ENCODE measurements at places on chromosomes 6 and 20. TPM values are rescaled to one million over a fixed set of nuclear protein-coding genes. Genes with fewer than 3 reads are reported as not detected.

DNA sequence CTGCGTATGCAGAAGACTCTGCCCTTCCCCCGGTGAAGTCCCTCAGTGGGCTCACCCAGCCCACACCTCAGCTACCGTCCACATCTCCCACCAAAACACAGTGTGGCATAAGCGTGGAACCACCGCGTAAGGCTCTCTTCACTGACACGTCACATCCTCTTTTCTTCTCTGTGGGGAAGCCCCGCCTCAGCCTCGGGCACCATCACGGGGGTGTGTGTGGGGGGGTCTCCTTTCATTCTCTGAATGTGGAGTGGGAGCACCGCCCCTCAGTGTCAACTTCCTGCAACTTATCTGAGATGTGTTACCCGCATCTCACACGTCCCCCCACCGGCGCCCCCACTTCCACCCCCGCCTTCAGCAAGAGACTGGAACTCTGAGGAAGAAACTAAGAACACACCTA, 388.4 kb upstream of the JARID2 start:
- no peaks in the 10 kb centered on the region for H3K27me3 ChIP-seq
- no peaks in the 10 kb centered on the region for H3K36me3 ChIP-seq
- H3K4me1 ChIP-seq, result no peaks in the 10 kb centered on the region

The COL12A1 gene
- 14.1 TPM for total RNA-seq

The UNC5CL gene
- 0.74 TPM for total RNA-seq

The FHL5 gene
- total RNA-seq, result 2.1 TPM

DNA sequence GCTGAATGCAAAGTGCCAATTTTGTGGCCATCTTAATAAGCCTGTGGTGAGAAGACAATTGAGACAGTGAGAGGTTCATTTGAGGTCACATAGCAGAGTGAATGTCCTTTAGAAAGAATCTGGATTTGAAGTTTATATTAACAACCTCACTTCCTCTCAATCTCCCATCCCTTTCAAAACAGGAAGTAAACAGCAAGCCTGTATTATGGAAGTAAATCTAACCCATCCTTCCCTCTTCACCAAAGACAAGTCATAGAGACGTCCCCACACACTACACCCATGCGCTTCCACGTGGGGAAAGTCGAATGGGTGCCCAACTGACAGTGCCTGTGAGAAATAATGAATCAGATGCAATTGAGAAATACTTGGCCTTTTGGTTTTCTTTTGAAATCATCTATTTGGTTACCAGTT, 28.8 kb upstream of the CCND3 start:
- no peaks in the 10 kb centered on the region for H3K27me3 ChIP-seq
- H3K27ac ChIP-seq, result no peak overlapping the region
- H3K36me3 ChIP-seq, result no peaks in the 10 kb centered on the region
- DNase-seq, result no peak
- no peak overlapping the region for H3K4me3 ChIP-seq

GRCh38 chr20:63471002-63471716, 1.3 kb downstream of the KCNQ2 start:
- H3K36me3 ChIP-seq, result no peaks in the 10 kb centered on the region
- DNase-seq, result no peak
- H3K4me3 ChIP-seq, result no peak overlapping the region

The ARMC12 gene
- total RNA-seq, result 0.37 TPM

DNA sequence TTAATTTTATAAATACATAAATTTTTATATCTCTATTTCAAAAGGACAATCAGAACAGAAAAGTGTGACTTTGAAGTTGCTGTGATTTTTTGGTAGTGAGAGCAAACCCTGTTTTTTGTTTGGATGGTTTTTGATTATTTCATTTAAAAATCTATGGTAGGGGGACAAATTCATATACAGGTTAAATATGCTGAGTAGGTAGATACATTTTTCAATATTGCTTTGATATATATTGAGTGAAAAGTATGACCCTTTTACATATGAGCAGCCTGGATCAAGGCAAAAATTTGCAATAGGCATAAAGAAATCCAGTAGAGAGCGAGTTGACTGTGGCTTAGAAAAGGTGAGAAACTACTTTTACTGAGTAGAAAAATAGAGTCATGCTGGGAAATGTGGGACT, 132.3 kb downstream of the LMBRD1 start:
- DNase-seq, result no peak
- H3K27ac ChIP-seq, result no peak overlapping the region
- no peak overlapping the region for H3K4me3 ChIP-seq

The PRL gene
- not detected for total RNA-seq

GRCh38 chr20:48238781-48239180, 453.5 kb upstream of the SULF2 start:
- H3K36me3 ChIP-seq, result no peaks in the 10 kb centered on the region
- no peak overlapping the region for H3K27ac ChIP-seq
- no peaks in the 10 kb centered on the region for H3K4me1 ChIP-seq
- no peak for DNase-seq
- no peak overlapping the region for H3K4me3 ChIP-seq

DNA sequence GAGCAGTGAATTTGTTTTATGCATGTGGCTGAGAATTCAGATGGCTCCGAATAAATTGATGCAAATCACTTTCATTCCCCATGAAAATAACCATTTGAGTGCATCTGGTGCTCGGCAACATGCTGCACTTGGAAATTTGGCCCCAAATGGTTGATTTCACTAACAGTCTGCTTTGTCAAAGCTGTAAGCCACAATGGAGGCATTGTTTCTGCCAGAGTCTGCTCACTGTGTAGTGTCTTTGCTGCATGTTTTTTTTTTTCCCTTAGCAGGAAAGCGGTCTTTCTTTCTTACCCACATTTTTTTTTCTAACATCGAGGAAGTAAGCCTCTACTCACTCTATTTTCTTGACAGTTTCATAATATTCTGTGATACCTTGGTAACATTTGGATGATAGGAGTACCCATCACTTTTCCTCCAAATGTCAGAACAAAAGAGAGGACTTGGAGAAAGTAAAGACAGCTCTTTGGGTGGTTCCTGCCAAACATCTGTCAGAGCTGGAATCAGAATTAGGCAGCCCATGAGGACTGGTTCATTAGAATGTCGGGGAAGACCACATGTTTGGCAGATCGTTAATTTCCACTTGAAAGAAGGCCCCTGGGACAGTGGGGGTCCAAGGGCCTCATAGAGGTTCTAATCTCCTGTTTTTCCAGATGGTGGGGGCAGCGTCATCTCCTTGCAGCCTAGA, 149.5 kb downstream of the DOK5 start:
- peak overlapping the region; percentile 10 for H3K27ac ChIP-seq
- H3K27me3 ChIP-seq, result no peaks in the 10 kb centered on the region
- no peaks in the 10 kb centered on the region for H3K36me3 ChIP-seq

The UQCC2 gene
- total RNA-seq, result 260 TPM

DNA sequence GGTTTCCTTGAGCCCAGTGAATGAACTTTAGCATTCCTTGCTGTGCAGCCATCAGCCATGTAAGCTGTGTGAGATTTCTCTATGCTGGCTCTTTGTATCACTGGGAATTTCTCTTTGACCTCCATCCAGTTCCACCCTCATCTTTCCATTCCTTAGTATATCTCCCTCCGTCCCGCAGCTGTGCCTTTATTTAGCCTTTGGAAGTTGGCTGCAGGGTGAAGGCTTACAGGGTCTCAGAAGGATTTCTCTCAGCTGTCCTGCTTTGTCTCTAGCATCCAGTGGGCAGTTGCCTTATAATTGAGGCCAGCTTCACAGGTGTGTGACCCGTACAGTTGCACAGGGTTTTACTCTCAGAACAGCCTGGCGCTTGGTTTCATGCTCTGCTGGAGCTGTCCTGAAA, 144.3 kb downstream of the PXDC1 start:
- H3K4me3 ChIP-seq, result no peak overlapping the region
- H3K27me3 ChIP-seq, result peaks cover 10% of the 10 kb centered on the region
- no peak overlapping the region for H3K27ac ChIP-seq
- no peak for DNase-seq
- no peaks in the 10 kb centered on the region for H3K4me1 ChIP-seq

- no peak for DNase-seq
- H3K4me1 ChIP-seq, result no peaks in the 10 kb centered on the region
- H3K4me3 ChIP-seq, result no peak overlapping the region
- H3K27ac ChIP-seq, result no peak overlapping the region
- H3K27me3 ChIP-seq, result no peaks in the 10 kb centered on the region
- H3K36me3 ChIP-seq, result no peaks in the 10 kb centered on the region
Observed at GRCh38 chr6:161152907-161153662, 120.8 kb downstream of the AGPAT4 start.

GRCh38 chr6:88358846-88359245, 192.7 kb upstream of the CNR1 start:
- H3K4me1 ChIP-seq, result no peaks in the 10 kb centered on the region
- H3K4me3 ChIP-seq, result no peak overlapping the region
- no peak for DNase-seq

DNA sequence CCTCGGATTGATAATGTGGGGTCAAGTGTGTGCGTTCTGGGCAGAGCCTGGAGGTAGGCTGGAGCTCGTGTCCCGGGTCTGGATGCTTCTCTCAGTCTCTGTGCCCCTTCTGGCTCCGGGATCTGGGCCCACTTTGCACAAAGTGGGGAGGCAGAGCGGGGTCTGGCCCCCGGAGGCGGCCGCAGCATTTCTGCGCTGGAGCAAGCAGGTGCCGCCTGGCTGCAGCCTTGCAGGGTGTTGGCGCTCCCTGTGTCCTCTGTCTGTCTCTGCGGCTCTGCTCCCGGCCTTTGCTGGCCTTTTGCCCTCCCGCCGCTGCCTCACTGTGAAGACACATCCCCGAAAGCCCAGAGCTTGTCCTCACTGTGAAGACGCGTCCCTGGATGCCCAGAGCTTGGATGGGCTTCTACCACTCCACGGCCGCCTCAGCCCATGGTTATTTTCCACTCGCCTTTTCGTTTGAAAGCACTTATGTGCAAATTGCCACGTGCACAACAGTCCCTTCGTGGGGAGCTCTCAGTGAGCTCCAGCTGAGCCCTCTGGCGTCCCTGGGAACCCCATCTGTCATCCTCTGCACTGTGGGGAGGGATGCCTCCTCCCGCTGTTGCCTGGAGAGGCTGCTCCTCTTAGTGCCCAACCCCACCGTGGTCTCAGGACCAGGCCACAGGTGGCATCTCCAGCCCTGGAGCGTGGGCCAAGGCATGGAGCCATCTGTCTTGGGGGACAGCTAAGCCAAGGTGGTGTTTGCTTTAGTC, 17.4 kb downstream of the SLCO4A1 start:
- H3K27me3 ChIP-seq, result no peaks in the 10 kb centered on the region
- no peak for DNase-seq
- no peak overlapping the region for H3K4me3 ChIP-seq
- peaks cover under 1% of the 10 kb centered on the region for H3K4me1 ChIP-seq
- no peak overlapping the region for H3K27ac ChIP-seq

GRCh38 chr20:62405108-62405980, 1.7 kb downstream of the CABLES2 start:
- H3K27me3 ChIP-seq, result no peaks in the 10 kb centered on the region
- peak overlapping the region; percentile 40 for H3K27ac ChIP-seq
- DNase-seq, result peak; percentile 38
- H3K36me3 ChIP-seq, result no peaks in the 10 kb centered on the region

DNA sequence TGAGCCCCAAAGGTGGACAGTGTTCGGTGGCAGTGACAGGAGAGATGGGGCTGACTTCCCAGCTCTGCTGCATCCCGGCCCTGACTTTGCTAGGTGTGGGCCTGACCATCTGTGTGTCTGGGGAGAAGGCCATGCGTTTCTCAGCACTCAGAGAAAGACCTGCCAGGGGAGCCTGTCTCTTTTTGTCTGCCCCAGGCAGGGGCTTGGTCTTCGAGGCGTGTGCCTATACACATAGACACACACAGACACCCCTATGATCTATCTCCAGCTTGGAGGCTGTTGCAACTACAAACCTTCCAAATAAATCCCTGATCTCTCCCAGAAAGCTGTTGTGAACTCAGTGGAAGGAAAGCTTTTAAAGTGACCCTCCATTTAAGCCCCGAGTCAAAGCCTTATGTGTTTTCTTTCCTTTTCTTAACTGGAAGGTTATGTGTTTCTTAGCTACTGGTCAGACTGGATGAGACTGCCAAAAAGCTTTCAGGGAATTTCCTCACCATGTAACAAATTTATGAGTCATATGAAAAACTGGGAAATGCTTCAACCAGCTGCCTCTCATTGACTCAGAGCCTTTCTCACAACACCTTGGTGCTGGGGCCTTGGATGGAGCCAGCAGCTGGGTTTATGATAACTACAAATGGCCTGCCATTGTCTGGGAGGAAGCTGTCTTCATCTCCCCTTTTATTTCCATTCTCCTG, 102.6 kb downstream of the CDC5L start:
- peak overlapping the region; percentile 63 for H3K27ac ChIP-seq
- no peak overlapping the region for H3K4me3 ChIP-seq

DNA sequence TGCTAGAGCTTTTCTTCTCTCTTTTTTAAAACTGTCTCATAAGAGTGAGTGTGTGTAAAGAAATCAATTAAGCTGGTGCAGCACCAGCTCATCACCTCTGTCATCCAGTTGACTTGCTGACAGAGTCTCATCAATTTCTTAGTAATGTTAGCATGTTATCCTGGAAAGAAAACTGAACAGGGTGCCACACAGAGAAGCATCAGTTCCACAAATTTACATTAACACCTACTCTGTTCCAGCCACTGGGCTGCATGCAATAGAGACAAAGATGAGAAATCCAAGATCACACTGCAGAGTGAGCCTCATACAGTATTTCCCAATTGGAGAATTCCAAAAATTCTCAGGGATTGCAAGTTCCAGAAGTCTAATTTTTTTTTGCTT, 207.0 kb upstream of the CITED2 start:
- H3K4me3 ChIP-seq, result no peak overlapping the region
- H3K36me3 ChIP-seq, result no peaks in the 10 kb centered on the region
- H3K27me3 ChIP-seq, result no peaks in the 10 kb centered on the region
- peaks cover 11% of the 10 kb centered on the region for H3K4me1 ChIP-seq
- no peak overlapping the region for H3K27ac ChIP-seq
- no peak for DNase-seq

- H3K27ac ChIP-seq, result no peak overlapping the region
- DNase-seq, result peak; percentile 38
- H3K4me1 ChIP-seq, result no peaks in the 10 kb centered on the region
- H3K27me3 ChIP-seq, result no peaks in the 10 kb centered on the region
- H3K4me3 ChIP-seq, result no peak overlapping the region
Observed at GRCh38 chr20:24160563-24161281, 172.1 kb upstream of the GGTLC1 start.

- no peaks in the 10 kb centered on the region for H3K36me3 ChIP-seq
- no peak overlapping the region for H3K4me3 ChIP-seq
- DNase-seq, result no peak
- no peak overlapping the region for H3K27ac ChIP-seq
Observed at GRCh38 chr20:51439160-51439689, 103.3 kb downstream of the NFATC2 start.

GRCh38 chr20:47784599-47785310, 526 bp downstream of the SULF2 start:
- DNase-seq, result peak; percentile 37
- peak overlapping the region; percentile 67 for H3K4me3 ChIP-seq
- peaks cover 36% of the 10 kb centered on the region for H3K27me3 ChIP-seq
- peaks cover 31% of the 10 kb centered on the region for H3K4me1 ChIP-seq

- H3K4me3 ChIP-seq, result no peak overlapping the region
- H3K27me3 ChIP-seq, result no peaks in the 10 kb centered on the region
- DNase-seq, result no peak
- no peak overlapping the region for H3K27ac ChIP-seq
- no peaks in the 10 kb centered on the region for H3K4me1 ChIP-seq
Observed at GRCh38 chr20:8805737-8806442, 263.0 kb upstream of the PLCB4 start.

GRCh38 chr6:106155219-106155830, 69.2 kb downstream of the PRDM1 start:
- no peaks in the 10 kb centered on the region for H3K27me3 ChIP-seq
- H3K36me3 ChIP-seq, result no peaks in the 10 kb centered on the region
- no peaks in the 10 kb centered on the region for H3K4me1 ChIP-seq
- DNase-seq, result no peak

Measured in heart right ventricle (tissue), 16 donors.